Stimulated activated CD8-positive, alpha-beta memory T cell treated with anti-CD3 and anti-CD28 coated beads, Interleukin-2, amount 100 ng/mL, for 1 hour (primary cell): ENCODE measurements at places on chromosomes 11 and 22.

GRCh38 chr11:121672630-121673487, 220.1 kb upstream of the SORL1-AS1 start:
- DNase-seq = no peak

- no peak for DNase-seq
Observed at GRCh38 chr11:2792381-2793250, 92.8 kb upstream of the KCNQ1OT1 start.

DNA sequence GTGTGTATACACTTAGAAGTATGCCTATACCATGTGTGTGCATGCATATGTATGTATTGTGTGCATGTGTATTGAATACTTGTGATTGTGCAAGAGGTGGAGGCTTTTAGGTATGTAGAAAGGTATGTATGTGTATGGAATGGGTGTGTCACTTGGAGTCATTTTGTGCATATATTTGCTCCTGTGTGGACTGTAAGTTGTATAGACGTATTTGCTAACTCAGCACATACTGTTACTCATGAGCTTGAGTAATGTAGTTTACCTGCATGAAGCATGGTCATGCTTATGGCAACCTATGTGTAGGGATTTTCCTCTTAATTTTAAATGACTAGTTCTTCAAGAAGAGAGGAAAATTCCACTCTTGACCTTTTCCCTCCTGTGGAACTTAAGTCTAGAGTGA, 507.6 kb upstream of the LARGE1 start:
- no peak for DNase-seq

DNA sequence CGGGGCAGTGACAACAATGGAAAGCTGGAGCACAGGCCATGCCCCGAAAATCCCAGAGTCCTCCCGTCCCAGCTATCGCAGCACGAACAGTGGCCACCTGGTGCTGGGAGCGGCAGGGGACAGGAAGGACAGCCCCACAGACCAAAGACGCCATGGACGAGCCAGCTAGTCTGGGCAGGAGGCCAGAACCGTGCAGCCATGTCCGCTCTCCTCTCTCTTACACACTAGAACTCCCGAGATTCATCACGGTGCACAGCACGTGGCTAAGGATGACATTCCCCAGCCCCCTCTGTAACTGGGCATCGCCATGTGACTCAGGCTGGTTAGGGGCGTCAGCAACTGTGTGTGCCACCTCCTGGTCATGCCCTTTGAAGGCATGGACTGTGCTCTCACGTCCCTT, 4.6 kb downstream of the CDPF1 start:
- no peak for DNase-seq

DNA sequence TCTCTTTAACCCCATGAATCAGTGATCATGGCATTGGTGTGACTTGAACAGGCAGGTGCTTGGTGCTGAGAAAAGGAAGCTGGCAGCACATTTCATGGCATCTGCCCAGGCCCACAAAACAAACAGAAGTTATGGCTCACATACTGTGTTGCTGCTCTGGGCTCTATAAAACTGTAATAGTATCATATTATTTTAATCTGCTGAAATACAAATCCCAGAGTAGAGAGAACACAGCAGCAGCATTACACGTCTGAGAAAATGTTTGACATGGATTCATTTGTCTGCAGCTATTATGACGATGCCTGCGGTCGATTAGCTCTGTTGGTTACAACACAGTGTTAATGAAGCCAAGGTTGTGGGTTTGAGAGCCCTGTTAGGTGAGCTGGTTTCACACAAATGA, 80.8 kb downstream of the ALX4 start:
- no peak for DNase-seq

DNA sequence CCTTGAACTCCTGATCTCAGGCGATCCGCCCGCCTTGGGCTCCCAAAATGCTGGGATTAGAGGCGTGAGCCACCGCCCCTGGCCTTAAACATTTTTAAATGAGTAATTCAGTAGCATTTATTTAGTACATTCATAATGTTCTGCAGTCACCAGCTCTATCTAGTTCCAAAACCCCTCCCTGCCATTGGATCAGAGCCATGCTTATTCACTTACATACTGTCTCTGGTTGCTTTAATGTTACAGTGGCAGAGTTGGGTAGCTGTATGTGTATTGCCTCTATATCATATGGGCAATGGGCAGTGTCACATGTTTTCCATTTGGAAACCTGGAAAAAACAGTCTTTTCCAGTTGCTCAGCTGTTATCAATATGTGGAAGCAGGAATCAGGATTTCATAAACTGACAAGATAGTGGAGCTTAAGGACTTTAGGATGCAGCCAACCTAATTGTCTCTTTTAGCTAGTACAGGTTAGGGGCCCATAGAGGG, 10.5 kb downstream of the COA4 start:
- DNase-seq = no peak

DNA sequence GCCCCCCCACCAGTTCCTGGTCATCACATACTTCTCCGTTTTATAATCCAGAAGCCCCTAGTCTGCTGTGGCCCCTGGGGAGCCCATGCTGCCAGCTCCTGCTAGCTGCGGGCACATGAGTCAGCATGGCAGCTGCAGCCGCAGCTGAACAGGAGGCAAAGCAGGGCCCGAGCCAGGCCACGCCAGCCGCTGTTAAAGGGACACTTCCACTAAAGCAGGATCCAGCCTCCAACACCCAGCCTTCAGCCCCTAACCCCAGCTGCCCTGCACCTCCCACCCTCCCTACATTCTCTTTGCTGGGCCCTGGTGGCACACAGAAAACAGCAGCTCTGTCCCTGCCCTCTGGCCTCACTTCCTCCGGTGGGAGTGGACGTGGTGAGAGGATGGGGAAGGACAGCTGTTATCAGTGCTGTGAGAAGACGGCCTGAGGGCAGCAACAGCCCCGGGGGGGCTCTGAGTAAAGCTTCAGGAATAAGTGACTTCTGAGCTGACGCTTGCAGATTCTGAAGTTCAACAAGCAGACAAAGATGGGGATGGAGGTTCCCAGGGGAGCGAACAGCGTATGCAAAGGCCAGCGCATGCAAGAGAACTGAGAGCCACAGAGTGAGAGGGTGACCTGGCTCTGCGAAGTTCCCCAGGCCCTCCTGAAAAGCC, 688 bp upstream of the LRRC74B start:
- no peak for DNase-seq

GRCh38 chr22:46802608-46803027, 40.2 kb downstream of the TBC1D22A start:
- DNase-seq = no peak

- no peak for DNase-seq
Observed at GRCh38 chr11:28346209-28346608, 238.0 kb downstream of the METTL15 start.

GRCh38 chr11:95516786-95517185, 272.8 kb downstream of the FAM76B start:
- no peak for DNase-seq

- no peak for DNase-seq
Observed at GRCh38 chr11:85307366-85307765, 319.8 kb downstream of the DLG2 start.

DNA sequence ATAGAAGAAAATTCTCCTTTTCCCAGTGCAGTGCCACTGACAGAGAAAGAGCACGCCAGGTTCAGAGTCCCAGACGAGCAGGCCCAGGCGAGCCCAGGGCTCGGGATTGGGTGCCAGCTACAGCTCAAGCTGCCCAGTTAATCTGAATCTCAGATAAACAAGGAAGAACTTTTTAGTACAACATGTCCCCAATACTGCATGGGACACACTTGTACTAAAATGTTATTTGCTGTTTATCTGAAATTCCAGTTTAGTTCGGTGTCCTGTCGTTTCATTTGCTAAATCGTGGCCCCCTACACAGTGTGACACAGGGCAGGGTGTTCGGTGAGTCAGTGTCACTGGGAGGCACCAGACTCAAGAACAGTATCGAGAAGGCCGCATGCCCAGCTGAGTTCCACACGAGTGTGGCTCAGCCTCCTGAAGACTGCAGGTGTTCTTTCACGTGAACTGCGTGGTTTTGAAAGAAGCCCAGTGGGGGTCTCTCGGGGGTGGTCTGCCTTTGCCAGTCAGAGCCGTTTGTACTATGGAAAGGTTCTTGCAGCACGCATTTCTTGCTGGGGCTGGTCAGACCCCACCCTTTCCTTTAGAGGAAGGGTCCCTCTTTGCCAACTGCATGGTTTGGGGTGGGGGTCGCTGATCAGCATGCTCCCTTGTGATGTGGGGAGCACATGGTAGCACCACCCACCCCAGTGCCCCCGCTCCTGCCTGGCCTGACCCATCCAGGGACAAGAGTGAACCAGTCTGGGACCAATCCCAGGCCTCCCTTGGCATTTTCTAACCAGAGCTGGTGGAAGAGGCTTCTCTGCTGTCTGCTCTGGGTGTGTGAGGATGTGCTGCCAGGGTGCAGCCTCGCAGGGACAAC, 115.6 kb upstream of the B3GAT1 start:
- no peak for DNase-seq

DNA sequence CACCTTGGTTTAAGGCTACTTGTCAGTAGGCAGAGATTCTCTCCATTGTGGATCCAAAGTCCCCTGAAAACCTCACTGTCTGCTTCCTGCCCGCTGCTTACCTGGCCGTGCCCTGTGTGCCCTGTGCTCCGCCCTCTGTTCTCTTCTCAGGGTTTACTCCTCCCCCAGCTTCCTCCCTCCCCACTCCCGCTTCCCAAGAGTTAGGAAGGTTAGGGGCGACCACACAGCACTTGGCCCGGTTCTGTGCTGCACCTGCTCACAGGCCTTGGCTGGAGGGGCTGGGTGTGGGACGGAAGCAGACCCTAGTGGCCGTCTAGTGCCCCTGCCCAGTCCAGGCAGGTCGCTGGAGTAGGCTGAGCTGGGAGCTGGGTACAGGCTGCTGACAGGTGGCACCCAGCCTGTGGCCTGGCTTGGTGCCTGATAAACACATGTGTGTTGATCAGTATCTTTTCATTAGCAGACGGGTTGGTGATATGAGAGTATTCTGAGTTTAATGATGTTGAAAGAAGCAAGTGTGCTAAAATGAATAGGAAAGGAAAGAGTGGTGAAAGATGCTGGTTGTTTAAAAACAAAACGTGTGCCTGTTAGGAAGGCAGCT, 40.5 kb downstream of the GRAMD4 start:
- DNase-seq = no peak

GRCh38 chr22:32531931-32532819, 57.6 kb downstream of the FBXO7 start:
- no peak for DNase-seq
